H1 (cell line): ENCODE measurements at places on chromosomes 1 and 21. TPM values are rescaled to one million over a fixed set of nuclear protein-coding genes. Genes with fewer than 3 reads are reported as not detected.

CACNA1S gene
- 0.06 and 0.08 TPM in 2 replicates for polyA plus RNA-seq

VHLL gene
- polyA plus RNA-seq: not detected in 2 replicates

CNIH3 gene
- polyA plus RNA-seq: 2.8 and 3.7 TPM in 2 replicates

TFF1 gene
- not detected in 2 replicates for polyA plus RNA-seq

GJA8 gene
- polyA plus RNA-seq: not detected in 2 replicates
